Activated naive CD4-positive, alpha-beta T cell treated with anti-CD3 and anti-CD28 coated beads, Interleukin-2, amount 50 U/mL, for 72 hours (primary cell): ENCODE measurements at places on chromosomes 2 and 18. TPM values are rescaled to one million over a fixed set of nuclear protein-coding genes. Genes with fewer than 3 reads are reported as not detected.

Gene CXCR1
- total RNA-seq = not detected

Gene ATP8B1
- not detected for total RNA-seq

Gene C2orf78
- not detected for total RNA-seq

Gene PTH2R
- not detected for total RNA-seq

Gene ZBTB7C
- not detected for total RNA-seq

Gene LIPG
- 0.60 TPM for total RNA-seq

Gene PTPN18
- 62.1 TPM for total RNA-seq

Gene RPRM
- total RNA-seq = not detected

Gene HOXD3
- not detected for total RNA-seq

Gene FSIP2
- 0.09 TPM for total RNA-seq

Gene DLX2
- not detected for total RNA-seq

Gene ARHGEF33
- 0.14 TPM for total RNA-seq

Gene FAM228B
- total RNA-seq = 5.8 TPM

Gene TMEM17
- total RNA-seq = not detected

Gene SKOR2
- total RNA-seq = not detected

Gene CCDC141
- 6.1 TPM for total RNA-seq

Gene LRRC30
- not detected for total RNA-seq

Gene SH3BP4
- total RNA-seq = not detected

Gene SPDYA
- 1.8 TPM for total RNA-seq

Gene BOLL
- total RNA-seq = not detected

Gene GPAT2
- 19.8 TPM for total RNA-seq

Gene UGT1A8
- total RNA-seq = not detected

Gene ACVR1C
- 2.6 TPM for total RNA-seq

Gene PARD3B
- total RNA-seq = 0.09 TPM

Gene G6PC2
- not detected for total RNA-seq

Gene ITGA4
- total RNA-seq = 27.2 TPM

Gene CLEC4F
- total RNA-seq = 3.7 TPM

Gene LCT
- 0.11 TPM for total RNA-seq

Gene LAMA3
- total RNA-seq = 0.07 TPM

Gene GKN2
- total RNA-seq = not detected

Gene GALNT3
- 5.0 TPM for total RNA-seq

Gene MIB1
- total RNA-seq = 32.5 TPM

Gene DSG1
- total RNA-seq = not detected
